Foreskin melanocyte (primary cell): ENCODE measurements at places on chromosomes 6 and 20.

- no peak for DNase-seq
Observed at GRCh38 chr20:8144282-8145245, 12.5 kb downstream of the PLCB1 start.

DNA sequence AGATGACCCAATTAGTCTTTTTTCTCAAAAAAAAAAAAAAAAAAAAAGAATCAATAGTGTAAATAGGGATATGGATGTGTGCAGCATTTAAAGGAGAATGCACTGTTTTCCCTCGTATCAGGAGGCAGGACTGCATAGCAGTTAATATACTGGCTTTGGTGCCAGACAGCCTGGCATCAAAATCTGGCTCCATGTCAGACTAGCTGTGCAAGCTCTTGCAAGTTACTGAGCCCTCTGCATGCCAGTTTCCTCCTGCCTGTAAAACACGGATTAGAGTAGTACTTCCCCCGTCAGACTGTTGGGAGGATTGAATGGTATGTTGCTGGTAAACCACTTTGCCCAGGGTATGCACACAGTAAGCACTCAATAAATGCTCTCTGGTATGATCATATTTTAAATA lies 594.2 kb upstream of the CHD6 start:
- DNase-seq = no peak

DNA sequence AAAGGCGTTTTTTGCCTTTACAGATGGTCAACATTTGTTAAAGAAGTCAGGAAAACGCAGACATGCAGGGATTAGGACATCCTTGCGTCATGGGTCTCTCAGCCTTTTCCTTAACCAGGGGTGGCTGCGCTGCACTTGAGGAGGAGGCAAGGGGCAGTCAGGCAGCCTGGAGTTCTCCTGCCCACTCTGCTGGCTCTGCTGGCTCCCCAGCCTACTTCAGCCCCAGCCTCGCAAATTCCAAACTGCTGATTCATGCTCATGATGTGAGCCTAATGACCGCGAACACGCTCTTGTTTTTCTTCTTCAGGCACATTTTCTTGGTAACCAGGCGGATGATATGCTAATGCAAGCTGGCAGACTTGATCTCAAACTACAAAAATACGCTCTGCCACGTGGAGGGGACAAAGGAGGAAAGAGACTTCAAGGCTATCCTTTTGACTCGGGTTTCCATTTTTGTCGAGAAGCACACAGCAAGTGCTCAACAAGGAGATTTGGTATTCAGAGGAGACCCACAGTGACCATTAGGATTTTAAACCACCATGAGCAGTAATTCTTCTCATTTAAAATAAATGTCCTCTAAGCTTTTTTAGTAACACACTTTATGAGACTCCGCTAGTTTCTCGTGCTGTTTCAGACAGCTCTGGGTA lies 290.3 kb upstream of the STXBP5 start:
- DNase-seq = peak; percentile 99

GRCh38 chr6:3751730-3752530 lies 417 bp upstream of the PXDC1 start:
- peak; percentile 78 for DNase-seq

GRCh38 chr6:53543359-53544216 lies 1.3 kb downstream of the GCLC start:
- no peak for DNase-seq

DNA sequence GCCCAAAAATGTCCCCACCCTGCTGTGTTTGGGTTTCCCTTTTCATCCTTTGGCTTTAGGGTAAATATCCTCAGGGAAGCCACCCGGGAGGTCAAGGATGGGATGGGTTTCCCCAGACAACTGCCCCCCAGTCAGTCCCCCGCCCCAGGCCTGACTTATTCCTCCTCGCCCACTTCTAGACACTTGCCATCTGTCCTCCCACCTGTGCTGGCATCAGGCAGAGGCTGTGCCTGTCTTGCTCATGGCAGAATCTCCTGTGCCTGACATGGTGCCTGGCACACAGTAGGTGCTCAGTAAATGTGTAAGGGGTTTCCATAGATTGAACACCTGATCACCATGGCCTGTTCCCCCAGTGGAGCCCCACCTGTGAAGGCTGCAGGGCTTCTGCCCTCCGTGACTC lies 141.8 kb downstream of the PHACTR3 start:
- DNase-seq = no peak

GRCh38 chr6:157089851-157090250 lies 233.5 kb downstream of the TMEM242 start:
- DNase-seq = no peak

DNA sequence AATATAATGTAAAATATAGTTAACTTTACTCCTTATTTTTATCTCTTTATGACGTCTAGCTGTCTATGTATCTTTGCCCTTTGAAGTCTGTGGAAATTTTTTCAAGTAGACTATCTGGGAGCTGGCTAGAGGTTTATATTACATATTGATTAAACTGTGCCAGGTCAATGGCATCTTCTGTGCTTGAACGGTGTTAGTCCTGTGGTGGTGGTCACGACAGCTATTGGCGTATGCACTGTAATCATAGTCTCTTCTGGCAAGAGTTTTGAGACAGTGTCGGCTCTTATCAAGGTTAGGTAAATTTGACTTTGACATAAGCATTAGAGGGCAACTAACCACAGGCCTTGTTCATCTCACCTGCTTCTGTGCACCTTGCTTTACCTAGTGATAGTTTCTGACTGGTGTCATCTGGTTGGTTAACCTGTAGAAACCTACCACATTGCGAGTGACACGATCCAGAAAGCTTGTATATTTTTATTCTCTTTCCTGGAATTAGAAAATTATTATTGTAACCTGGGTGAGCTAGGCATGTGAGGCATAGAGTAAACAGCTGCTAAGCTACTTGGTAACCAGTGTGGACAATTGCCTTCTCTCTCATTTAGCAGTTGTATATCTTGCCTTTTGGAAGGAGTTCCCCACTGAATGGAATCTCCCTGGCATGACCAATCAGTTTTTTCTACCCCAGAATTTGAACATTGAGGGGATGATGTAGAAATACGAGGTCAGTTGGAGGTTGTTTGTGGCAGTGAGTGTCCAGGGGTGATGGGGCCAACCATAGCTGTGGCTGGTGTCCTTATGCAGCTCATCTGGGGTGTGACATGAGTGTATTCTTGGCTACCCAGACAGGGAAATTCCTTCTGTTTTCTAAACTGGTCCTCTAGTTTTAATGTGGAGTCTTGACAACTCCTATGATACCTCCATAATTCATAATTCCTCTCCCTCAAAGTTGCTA lies 45.9 kb downstream of the SH3BGRL2 start:
- DNase-seq = no peak

GRCh38 chr6:8054276-8054675 lies 9.9 kb downstream of the BLOC1S5 start:
- DNase-seq = no peak

DNA sequence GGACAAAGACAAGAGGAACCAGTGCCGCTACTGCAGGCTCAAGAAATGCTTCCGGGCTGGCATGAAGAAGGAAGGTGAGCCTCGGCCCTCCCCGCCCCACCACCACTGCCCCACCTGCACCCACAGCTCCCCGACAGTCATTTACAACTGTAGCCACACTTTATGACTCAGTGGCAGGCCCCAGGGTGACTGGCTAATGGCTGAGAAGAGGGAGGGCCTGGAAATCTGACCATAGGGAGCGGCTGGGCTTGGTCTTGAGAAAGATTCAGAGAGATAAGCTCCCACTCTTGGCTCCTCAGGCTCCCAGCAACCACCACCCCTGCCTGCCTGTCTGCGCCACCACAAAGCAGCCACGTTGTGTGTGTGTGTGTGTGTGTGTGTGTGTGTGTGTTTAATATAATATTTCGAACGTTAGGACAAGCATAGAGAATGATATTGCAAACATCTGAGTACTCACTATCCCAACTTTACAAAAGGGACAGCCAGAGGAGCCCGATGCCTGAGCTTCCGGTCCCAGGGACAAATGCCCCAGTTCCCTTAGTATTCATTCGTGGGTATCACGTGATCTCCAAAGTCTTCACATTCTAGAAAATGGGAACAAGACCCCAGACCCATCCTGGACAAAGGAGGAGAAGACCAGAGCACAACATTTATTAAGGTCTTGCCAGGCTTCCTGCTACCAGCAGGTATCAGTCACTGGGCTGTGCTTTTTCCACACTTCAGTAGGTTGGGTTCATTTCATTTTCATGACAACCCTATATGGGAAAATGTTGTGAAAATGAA lies 52.1 kb downstream of the HNF4A start:
- DNase-seq = no peak

- peak; percentile 54 for DNase-seq
Observed at GRCh38 chr6:131023834-131024504, 39.1 kb downstream of the EPB41L2 start.

DNA sequence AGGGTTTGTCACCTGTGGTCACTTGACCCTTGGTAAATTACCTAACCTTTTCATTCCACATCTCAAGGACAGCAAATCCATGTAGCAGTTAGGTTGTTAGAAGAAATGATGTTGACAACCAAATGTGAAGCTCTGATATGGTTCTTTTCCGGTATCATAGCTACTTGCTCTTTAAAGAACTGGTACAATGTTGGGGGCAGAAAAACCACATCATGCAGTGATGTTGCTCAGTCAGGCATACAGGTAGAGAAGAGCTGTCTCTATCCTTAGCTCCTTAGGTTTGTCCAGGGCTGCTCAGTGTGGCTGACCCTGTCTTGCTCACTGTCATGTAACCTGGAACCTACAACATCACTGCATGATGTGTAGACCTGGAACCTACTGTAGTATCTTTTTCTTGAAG lies 135.5 kb downstream of the LRRC1 start:
- DNase-seq = no peak

DNA sequence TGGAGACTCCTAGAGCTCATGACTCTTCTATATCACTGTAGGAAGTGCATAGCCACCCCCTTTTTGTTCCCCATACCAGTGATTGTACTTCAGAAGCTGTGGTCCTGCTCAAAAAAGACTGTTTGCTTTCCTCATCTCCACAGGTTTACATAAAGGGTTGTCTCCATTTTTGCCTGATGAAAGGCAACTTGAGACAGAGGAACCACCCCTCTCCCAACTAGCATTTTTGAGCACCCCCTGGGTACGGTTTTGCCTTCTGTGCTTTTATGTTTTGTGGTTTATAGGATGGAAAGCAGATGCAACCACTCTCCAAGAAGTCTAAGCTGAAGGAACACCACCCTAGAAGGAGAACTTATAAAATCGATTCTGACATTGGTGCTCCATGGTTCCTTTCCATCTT lies 127.7 kb upstream of the SUPT3H start:
- no peak for DNase-seq

GRCh38 chr6:167164261-167164660 lies 6.5 kb upstream of the GPR31 start:
- DNase-seq = no peak

DNA sequence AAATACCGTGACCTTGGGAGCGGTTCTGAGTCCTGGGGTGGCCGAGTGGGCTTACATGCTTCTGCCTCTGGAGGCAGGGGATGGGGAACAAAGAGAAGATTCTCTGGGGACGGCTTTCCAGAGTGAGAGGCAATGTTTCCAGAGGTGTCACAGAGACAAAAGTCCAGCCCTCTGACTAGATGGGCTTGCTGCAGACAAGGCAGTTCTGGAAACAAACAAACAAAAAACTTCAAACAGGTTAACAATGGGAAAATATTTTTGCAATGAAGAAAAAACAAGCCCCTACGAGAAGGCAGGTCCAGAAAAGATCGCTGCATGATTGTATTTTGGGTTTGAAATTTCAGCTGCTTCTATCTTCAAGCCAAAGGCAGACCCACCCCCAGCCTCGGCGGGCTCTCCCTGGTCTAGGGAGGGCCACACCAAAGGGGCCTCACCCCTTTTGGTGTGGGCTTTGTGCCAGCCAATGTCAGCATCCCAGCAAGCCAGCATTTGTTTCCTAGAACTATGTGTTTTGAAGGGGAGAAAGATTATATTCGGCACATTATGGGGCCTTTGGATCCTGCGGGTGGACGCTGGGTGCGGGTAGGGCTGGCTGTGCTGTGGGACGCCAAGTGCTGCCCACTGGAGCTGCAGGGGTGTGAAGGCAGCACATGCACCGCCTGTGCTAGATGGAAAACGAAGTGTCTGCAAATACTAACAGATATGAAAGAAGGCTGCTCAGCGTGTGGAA lies 42.9 kb downstream of the RIOK1 start:
- no peak for DNase-seq

DNA sequence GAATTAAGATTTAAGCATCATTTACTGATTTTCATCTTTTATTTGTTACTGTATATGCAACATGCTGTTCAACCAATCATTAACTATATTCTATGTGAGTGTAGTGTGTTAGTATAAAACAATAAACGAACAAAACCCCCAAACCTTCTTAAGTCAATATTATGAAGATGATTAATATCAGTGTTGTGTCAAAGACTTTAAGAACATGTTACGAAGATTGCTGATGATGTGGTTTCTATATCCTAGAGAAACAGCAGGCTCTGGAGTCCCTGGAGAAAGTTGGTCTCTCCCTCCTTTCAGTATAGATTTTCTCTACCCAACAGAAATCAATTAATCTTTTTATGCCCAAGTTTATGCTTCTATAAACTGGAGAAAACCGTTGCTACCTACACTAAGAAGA lies 393.8 kb upstream of the HSF2 start:
- DNase-seq = no peak

GRCh38 chr20:8132484-8133309 lies 631 bp downstream of the PLCB1 start:
- DNase-seq = no peak

GRCh38 chr6:105982761-105983540 lies 103.2 kb upstream of the PRDM1 start:
- no peak for DNase-seq

GRCh38 chr6:75052491-75052890 lies 153.4 kb downstream of the COL12A1 start:
- no peak for DNase-seq

- DNase-seq = no peak
Observed at GRCh38 chr20:46243707-46244628, 64.3 kb downstream of the CDH22 start.

DNA sequence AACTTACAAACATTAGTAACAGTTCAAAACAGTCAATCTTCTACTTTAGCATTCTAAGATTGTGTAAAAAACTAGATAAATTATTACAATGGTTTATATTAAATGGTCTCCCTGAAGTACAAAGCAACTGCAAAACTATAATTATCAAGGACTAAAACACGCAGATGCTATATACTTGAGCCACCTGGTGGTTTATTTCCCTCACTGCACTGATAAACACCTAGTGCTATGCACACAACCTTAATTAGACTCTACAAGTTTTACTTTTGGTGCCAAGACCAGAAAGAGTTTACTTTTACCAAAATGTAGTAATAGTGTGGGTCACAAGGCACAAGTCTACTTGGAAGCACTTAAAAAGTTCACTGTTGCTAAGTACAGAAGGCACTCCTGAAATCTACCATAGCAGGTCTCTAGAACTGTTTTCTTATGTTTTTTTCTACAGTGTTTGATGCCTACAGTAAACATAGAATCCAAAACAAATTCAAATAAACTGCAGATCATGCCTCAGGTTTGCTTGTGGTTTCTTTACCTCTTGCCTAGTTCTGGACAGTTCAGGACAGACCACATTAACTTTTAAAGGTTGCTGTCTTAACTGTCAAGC lies 49.2 kb downstream of the GMDS start:
- DNase-seq = peak; percentile 12

GRCh38 chr6:10886691-10887502 lies at the start of gene SYCP2L:
Gene SYCP2L (plus strand): TSS chr6:10887052. CDS start chr6:10887127, 75 bp downstream.
- DNase-seq = peak; percentile 42

- DNase-seq = no peak
Observed at GRCh38 chr6:40125680-40126394, 191.6 kb upstream of the MOCS1 start.

GRCh38 chr20:54433636-54434035 lies 41.8 kb upstream of the DOK5 start:
- DNase-seq = no peak
